ENCODE measurements at places on chromosomes 3 and 15. TPM values are rescaled to one million over a fixed set of nuclear protein-coding genes. Genes with fewer than 3 reads are reported as not detected.

- no peak for DNase-seq
Measured at GRCh38 chr3:172647823-172648222, 63.0 kb downstream of the NCEH1 start.

Gene TF
- total RNA-seq, result 1.4 TPM

- peak; percentile 41 for DNase-seq
Measured at GRCh38 chr15:72338617-72339321, 18.8 kb upstream of the CELF6 start.

Gene SPTBN5
- total RNA-seq, result 16.5 TPM

Gene RPP25
- total RNA-seq, result 10.1 TPM

GRCh38 chr15:67127965-67128364 is 62.6 kb downstream of the SMAD3 start:
- no peak for DNase-seq

Gene GOLGA8S
- total RNA-seq, result not detected

DNA sequence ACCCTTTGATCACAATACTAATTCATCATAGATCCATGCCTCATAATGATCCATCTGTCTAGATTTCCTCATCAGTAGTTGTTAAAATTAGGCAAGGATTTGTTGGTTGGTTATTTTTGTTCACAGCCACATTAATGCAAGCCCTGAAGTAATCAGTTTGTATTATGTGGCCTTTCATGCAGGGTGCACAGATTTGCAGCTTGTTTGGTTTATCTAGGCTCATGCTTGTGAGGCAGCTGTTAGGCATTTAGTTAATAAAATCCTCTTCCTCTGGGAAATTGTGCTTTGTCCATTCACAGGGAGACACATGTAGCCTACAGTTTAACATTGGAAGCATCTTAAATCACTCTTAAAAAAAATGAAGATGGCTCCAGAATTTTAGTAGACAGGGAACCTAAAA is 162.8 kb upstream of the ZNF385D start:
- DNase-seq, result no peak

- no peak for DNase-seq
Measured at GRCh38 chr3:170858599-170858998, 11.4 kb downstream of the RPL22L1 start.

Gene MLF1
- total RNA-seq, result 9.8 TPM

DNA sequence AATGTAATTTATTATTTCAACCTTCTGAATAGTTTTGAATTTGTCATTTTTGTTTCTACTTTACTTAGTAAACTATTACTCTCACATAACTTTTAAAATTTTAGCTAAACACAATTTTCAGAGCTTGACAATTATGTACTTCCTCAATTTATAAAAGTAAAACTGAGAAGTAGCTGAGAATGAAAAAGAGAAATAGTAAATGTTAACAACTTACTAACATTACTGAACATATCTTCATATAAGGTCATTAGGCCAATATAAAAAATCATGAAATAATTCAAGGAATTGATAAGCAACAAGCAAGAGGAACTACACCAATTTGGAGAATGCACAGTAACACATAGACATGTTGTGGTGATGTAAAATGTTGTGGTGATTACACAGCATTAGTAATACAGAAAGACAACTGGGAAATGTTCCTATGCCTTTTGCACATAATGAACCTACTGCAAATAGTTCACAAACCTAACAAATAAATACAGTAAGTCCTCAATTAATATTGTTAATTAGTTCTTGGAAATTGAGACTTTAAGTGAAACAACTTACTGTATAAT is 137.9 kb downstream of the CBLB start:
- no peak for DNase-seq

GRCh38 chr15:23690450-23690852 is 3.3 kb upstream of the NDN start:
- DNase-seq, result no peak

Gene GREM1
- total RNA-seq, result not detected

Gene ATP8B4
- 18.2 TPM for total RNA-seq

Gene C3orf38
- 20.7 TPM for total RNA-seq

DNA sequence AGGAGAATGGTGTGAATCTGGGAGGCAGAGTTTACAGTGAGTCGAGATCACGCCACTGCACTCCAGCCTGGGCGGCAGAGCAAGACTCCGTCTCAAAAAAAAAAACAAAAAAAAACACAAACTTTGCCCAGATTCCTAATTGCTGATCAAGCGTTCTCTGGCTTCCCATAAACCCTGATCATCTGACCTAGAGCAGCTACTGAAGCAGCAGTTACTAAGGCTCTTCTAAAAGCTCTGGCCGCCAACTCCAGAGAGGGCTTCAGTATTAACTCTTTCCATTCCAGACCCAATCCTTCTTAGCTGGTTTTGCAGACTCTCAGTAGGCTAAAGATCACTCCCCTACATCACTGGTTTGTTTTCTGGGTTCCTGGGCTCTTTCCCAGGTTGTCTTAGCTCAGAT is 201.6 kb downstream of the IGSF11 start:
- no peak for DNase-seq

Gene GCHFR
- total RNA-seq, result 49.4 TPM

DNA sequence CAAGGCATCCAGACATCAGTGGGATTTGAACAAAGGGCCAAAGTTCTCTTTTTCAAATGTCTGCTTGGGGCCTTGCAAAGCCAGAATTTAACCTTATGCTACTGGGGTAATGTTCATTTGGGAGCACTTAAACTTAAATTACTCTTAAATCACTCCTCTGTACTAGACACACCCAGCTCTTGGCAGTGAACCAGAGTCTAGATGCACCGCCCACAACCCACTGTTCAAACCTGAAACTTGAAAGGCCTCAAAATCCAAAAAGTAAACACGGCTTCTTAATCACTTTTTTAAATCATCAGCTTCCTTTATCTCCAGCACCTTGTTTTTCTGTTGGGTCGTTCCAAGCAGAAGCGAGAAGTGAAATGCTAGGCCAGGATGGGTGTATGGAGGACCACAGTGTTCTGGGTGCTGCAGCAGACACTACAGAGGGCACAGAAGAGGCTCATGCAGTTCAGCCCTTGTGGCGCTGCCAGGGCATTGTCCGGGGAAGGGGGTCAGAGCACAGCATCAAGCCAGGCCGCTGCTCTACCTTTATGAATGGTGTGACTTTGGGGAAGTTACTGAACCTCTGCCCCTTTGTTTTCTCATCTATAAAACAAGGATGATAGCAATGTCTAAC is 28.8 kb downstream of the MECOM start:
- no peak for DNase-seq

Gene ZNF80
- 0.21 TPM for total RNA-seq

Gene GALK2
- total RNA-seq, result 56.6 TPM

DNA sequence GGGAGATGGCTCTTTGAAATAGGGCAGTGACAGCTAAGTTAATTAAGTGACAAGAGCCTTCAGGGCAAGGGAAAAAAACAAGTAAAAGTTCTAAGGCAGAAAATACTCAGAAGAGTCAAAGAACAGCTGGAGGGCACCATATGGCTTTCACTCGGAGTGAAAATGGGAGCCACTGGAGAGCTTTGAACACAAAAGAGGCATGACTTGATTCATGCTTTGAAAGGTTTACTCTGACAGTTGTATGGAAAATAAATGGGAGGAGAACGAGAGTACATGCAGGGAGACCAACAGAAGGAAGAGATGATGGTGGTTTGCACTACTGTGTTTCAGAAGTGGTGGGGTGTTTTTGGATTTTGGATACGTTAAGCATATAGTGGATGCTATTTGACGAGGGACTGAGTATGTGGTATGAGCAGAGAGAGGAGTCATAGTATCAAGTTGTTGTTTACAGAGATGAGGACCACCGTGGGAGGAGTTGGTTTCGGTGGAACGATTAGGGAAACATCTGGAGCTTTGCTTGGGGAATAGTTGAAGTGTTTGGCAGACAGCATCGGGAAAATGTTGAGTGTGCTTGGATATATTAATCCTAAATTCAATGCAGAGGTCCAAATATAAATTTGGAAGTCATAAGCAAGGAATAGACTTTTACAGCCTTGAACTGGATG is 411.5 kb downstream of the GABRG3 start:
- no peak for DNase-seq

GRCh38 chr3:129577366-129577765 is 29.1 kb downstream of the PLXND1 start:
- DNase-seq, result peak; percentile 62

GRCh38 chr15:32972686-32973085 is 221.8 kb downstream of the FMN1 start:
- no peak for DNase-seq

DNA sequence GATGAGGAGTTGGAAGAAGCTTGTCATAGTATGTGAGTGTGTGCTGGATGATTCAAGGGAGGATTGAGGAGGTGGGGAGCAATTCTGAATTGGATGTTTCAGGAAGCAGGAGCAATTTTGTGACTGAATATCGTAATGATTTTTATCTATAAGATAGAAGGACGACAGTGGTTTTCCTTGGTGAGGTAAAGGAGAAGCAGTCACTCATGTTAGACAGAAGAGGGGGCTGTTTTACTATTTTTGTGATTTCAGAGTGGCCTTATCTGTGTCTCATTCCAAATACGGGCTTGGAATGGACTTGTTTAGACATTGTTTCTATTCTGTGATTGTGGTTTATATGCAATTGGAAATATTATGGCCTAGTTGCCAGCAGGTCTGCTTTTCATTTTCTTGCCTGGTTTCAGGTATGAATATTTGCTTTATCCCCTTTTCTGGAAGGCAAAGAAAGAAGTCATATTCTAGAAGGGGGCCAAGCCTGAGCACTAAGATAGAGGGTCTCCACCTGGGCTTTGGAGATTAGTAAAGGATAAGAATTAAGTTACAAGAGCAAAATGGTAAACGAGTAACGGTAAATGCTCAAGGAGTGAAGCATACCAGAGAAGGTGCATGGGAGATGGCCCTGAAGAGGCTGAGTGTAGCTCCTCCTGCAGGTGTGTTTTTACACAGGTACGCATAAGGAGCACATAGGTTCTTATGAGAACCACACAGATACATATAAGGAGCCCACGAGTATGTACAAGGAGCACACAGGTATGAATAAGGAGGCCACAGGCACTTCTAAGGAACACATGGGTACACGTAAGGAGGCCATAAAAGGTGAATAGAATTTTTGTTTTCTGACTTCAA is 124.6 kb upstream of the KCNAB1 start:
- no peak for DNase-seq

GRCh38 chr15:88617790-88618189 is 3.4 kb upstream of the AEN start:
- no peak for DNase-seq

GRCh38 chr3:42439261-42440115 is 29.1 kb upstream of the LYZL4 start:
- DNase-seq, result no peak

- DNase-seq, result no peak
Measured at GRCh38 chr3:99699841-99700240, 61.4 kb downstream of the COL8A1 start.

GRCh38 chr3:175608911-175609310 is 749.8 kb downstream of the NAALADL2 start:
- no peak for DNase-seq

DNA sequence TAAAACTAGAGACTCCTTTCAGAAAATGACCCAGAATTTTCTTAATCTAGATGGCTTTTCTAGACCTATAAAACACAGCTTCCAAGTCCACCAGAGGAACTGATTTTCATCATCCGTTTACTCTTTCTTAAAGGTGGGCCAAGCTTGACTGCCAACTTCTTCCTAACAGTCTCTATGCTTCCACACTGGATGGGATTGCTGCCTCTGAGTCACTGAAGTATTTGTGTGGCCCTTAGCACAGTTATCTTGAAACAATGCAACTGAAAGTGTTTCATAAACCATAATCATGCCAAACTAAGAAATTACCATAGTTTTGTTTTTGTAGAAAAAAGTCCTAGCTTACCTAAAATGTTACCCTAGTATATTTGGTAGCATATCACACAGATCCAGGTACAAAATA is 985.7 kb downstream of the TUSC7 start:
- no peak for DNase-seq

DNA sequence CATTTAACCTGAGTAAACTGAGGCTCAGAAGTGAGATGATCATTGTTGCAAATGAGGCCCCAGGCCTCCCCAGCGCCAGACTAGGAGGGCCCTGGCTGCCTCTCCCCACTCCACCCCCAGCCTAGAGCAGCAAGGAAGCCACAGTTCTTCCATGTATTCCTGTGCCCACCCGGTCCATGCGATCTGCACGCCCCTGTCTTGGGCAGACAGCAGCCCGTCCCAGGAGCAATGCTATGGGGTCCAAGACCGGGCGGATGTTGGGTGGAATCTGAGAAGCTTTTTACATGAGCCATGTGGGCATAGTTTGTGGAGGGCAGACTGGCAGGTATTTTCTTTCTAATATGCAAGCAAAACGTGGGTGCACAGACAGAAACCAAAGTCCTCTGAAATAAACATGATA is 15.1 kb downstream of the SH2D7 start:
- DNase-seq, result no peak

Data from tibial nerve (tissue), 4 donors.